ENCODE measurements at places on chromosomes 6 and 20. TPM values are rescaled to one million over a fixed set of nuclear protein-coding genes. Genes with fewer than 3 reads are reported as not detected.

PARD6B gene
- 6.6 TPM for total RNA-seq

OGFR gene
- total RNA-seq, result 77.3 TPM

DNA sequence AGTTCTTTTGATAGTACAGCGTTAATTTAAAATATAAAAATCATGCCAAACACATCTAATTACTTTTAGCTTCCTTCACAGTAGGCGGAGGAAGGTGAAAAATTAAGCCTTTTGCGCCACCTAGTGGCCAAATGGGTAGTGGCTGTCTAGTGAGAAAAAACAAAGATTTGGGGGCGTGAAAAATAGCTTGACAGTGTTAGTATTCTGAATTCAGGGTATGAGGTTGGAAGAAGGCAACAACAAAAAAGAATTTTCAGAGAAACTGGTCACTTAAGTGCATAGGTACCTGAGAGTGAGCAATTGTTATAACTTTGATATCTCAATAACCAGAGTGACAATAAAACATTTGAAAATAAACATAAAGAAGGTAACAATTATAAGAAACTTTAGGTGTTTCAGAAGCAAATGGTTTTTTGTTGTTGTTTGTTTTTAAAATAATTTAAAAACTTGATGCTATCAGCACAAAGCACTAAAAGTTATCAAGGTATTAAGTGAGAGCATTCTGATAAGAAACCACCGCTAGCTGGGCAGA lies 14.3 kb downstream of the PSMB9 start:
- H3K27me3 ChIP-seq, result no peaks in the 10 kb centered on the region
- peak; percentile 82 for DNase-seq
- H3K4me3 ChIP-seq, result no peak overlapping the region
- peaks cover 19% of the 10 kb centered on the region for H3K4me1 ChIP-seq

DNA sequence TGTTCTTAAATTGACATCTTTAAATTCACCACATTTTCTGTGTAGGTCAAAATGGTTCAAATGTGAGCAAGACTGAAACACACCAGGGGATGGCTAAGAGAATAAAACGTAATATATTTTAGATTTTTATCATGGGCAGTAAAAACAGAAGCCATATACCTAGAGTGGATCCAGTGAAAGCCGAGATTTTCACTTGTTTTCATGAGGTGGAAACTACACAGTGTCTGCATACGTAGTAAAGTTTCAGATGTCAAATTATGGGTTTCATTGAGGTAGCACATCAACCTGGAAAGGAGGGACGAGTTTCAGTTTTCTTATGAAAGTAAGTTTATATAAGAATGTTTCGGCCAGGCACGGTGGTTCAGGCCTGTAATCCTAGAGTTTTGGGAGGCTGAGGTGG lies 25.9 kb downstream of the METTL24 start:
- no peaks in the 10 kb centered on the region for H3K27me3 ChIP-seq
- no peak overlapping the region for H3K4me3 ChIP-seq
- H3K4me1 ChIP-seq, result no peaks in the 10 kb centered on the region
- H3K36me3 ChIP-seq, result no peaks in the 10 kb centered on the region

- DNase-seq, result no peak
- H3K4me3 ChIP-seq, result no peak overlapping the region
- no peaks in the 10 kb centered on the region for H3K27me3 ChIP-seq
- H3K4me1 ChIP-seq, result no peaks in the 10 kb centered on the region
- peak overlapping the region; percentile 50 for H3K27ac ChIP-seq
Observed at GRCh38 chr20:52410182-52410647, 218.6 kb upstream of the ZFP64 start.

DNA sequence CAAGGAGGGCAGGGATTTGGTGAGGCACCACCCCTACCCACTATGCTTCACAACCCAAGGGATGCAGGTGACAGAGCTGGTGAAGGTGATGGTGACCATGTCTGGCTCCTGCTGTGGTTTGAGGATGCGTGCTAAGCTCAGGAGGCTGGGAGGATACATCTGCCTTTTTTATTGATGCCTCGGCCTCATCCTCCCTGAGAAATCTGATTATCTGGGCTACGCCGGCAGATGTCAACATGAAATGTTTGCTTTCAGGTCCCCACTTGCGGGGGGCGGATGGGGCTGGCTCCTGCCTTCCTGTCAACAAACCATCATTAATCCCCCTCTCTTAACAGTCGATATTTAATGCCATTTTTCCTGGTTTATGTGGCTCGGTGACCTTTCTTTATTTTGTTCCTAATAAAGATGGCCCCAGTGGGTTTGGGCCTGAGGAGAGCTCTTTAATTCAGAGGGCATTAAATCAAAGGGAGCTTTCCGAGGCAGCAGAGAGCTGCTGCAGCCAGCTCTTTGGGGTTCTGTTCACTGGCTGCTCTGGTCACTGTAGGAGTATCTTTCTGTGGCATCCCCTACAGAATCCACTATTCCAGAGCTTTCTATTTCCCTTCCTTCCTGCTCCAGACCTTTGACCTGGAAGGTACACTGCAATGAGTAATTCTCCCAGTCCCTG lies 33.5 kb upstream of the LRFN2 start:
- H3K36me3 ChIP-seq, result no peaks in the 10 kb centered on the region
- H3K27me3 ChIP-seq, result no peaks in the 10 kb centered on the region
- H3K27ac ChIP-seq, result no peak overlapping the region
- DNase-seq, result no peak

DNA sequence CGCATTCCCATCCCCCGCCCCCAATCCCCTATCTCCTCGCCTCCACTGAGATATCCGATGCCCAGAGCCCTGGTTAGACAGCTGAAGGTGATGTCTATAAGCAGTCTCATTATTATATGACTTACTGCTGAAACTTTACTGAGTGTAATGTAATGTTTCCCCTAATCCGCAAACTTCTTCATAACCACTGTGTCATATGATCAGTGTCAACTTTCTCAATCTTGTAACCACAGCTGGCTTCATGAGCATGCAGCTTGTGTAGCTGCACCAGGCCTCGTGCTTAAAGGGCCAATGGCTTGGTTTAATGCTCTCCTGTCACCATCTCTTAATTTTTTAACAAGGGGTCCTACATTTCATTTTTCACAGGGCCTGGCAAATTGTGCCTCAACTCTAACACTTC lies 8.1 kb downstream of the ASIP start:
- peak; percentile 41 for DNase-seq
- H3K36me3 ChIP-seq, result no peaks in the 10 kb centered on the region
- H3K4me1 ChIP-seq, result no peaks in the 10 kb centered on the region
- no peak overlapping the region for H3K27ac ChIP-seq
- H3K4me3 ChIP-seq, result no peak overlapping the region

DNA sequence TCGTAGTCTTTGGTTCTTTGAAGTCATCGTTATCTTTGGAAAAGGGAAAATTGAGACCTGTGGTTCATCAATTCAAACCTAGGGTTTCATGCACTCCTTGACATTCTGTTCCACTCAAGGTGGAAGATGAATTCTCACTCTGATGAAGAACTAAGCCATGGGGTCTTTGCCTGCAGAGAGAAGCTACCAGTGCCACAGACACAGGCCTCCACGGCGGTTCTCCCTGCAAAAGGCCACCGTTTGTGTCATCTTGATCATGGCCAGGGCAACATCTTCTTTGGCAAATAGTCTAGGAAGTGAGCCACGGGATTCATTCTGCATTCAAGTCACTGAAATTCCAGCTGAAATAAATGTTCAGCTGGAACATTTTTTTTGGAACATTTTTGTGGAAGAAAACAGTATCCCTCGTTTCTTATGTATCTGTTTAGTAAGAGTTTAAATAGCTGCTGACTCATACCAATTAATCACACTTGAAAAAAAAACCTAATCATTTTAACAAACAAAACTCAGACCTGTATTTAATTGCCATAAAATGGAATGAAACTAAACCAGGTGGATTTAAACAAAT lies 206.0 kb upstream of the FOXQ1 start:
- no peaks in the 10 kb centered on the region for H3K36me3 ChIP-seq
- no peak for DNase-seq
- no peaks in the 10 kb centered on the region for H3K4me1 ChIP-seq
- H3K27ac ChIP-seq, result no peak overlapping the region
- H3K27me3 ChIP-seq, result no peaks in the 10 kb centered on the region

GRCh38 chr6:167826896-167827582 lies at the start of gene AFDN:
Gene AFDN, plus strand, starts transcription at chr6:167826911. Its CDS starts 222 bp downstream, at chr6:167827133.
- H3K27ac ChIP-seq, result peak within 1 kb of the TSS; percentile 85
- H3K36me3 ChIP-seq, result no peaks in the 10 kb centered on the region
- DNase-seq, result no peak
- no peaks in the 10 kb centered on the region for H3K27me3 ChIP-seq
- H3K4me1 ChIP-seq, result no peaks in the 10 kb centered on the region

GRCh38 chr6:139990856-139991465 lies 616.5 kb upstream of the CITED2 start:
- H3K36me3 ChIP-seq, result no peaks in the 10 kb centered on the region
- H3K27me3 ChIP-seq, result no peaks in the 10 kb centered on the region
- peak overlapping the region; percentile 8 for H3K27ac ChIP-seq
- no peak for DNase-seq
- no peak overlapping the region for H3K4me3 ChIP-seq
- no peaks in the 10 kb centered on the region for H3K4me1 ChIP-seq

Measured in Peyer's patch (tissue), 4 donors.